ENCODE measurements at places on chromosomes 7 and 10. TPM values are rescaled to one million over a fixed set of nuclear protein-coding genes. Genes with fewer than 3 reads are reported as not detected.

Gene PHYHIPL
- 0.70 TPM for total RNA-seq

Gene SLC26A3
- not detected for total RNA-seq

Gene DRGX
- total RNA-seq, result not detected

Gene PDK4
- 1.9 TPM for total RNA-seq

Gene PDIA4
- total RNA-seq, result 411 TPM

Gene FRAT2
- 4.7 TPM for total RNA-seq

Gene KAZALD1
- 18.9 TPM for total RNA-seq

Gene NEBL
- 2.0 TPM for total RNA-seq

Gene TNPO3
- total RNA-seq, result 43.9 TPM

Gene TMEM176A
- total RNA-seq, result not detected

Gene PON1
- total RNA-seq, result not detected

Gene PGAM2
- 0.41 TPM for total RNA-seq

Gene LMOD2
- not detected for total RNA-seq

Gene COPS6
- total RNA-seq, result 83.1 TPM

Gene ATOH7
- total RNA-seq, result not detected

Measured in chondrocyte (in vitro differentiated cells).